ENCODE measurements at places on chromosomes 16 and 17. TPM values are rescaled to one million over a fixed set of nuclear protein-coding genes. Genes with fewer than 3 reads are reported as not detected.

- H3K4me1 ChIP-seq = peaks cover 56% of the 10 kb centered on the region
- no peak overlapping the region for H3K27ac ChIP-seq
- DNase-seq = no peak
Observed at GRCh38 chr17:17910060-17910459, 62.1 kb downstream of the TOM1L2 start.

DNA sequence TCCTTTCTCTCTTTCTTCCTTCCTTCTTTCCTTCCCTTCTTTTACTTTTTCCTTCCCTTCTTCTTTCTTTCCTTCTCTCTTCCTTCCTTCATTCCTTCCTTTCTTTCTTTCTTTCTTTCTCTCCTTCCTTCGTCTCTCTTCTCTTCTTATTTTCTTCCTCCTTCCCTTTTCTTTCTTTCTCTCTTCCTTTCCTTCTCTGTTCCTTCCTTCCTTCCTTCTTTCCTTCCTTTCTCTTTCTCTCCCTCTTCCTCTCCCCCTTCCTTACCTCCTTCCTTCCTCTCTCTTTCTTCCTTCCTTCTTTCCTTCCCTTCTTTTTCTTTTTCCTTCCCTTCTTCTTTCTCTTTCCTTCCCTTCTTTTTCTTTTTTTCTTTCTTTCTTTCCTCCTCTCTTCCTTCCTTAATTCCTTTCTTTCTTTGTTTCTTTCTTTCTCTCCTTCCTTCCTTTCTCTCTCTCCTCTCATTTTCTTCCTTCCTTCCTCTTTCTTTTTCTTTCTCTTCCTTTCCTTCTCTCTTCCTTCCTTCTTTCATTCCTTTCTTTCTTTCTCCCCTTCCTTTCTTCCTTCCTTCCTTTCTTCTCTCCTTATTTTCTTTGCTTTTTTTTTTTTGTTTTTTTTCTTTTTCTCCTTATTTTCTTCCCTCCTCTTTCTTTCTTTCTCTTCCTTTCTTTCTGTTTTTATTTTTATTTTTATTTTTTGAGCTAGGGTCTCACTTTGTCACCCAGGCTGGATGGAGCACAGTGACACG is 22.8 kb downstream of the GPR142 start:
- H3K4me3 ChIP-seq = no peak overlapping the region
- no peak overlapping the region for H3K27ac ChIP-seq
- DNase-seq = no peak
- no peaks in the 10 kb centered on the region for H3K36me3 ChIP-seq
- peaks cover 27% of the 10 kb centered on the region for H3K27me3 ChIP-seq

DNA sequence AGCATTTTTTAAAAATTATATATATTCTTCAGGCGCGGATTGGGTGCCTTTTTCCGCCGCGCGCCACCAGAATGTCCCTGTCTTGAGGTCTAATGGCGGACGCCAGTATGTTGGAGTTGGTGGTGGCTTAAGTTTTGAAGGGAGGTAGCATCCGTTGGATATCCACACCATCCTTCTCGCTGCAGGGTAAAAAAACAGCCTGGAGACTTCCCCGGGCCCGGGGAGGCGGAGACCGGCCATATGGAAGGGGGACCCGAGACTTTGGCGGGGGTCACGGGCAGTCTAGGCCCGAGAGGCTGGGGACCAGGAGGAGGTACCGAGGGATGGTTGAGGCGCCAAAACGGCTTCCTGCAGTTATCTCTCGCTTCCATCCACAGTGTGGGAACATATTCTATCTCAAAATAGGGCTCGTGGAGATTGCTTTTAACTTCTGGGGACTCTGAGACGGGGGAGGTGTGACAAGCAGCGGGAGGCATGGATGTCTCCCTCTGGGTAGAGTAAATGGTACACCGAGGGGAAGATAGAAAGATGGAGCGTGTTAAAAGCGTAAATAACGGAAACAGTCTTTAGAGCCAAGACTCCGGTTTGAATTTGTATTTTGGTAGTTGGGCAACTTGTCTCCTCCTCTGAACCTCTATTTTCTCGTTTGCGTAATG is at the start of gene SF3B3:
SF3B3 (plus strand) TSS at position 74 of the 656 bp plus-strand sequence. CDS start 2,841 bp downstream, outside the sequence.
- peaks cover 46% of the 10 kb centered on the region for H3K4me1 ChIP-seq
- peak; percentile 73 for DNase-seq
- H3K27ac ChIP-seq = peak within 1 kb of the TSS; percentile 93

- H3K4me1 ChIP-seq = no peaks in the 10 kb centered on the region
- peaks cover 41% of the 10 kb centered on the region for H3K27me3 ChIP-seq
- no peaks in the 10 kb centered on the region for H3K36me3 ChIP-seq
- no peak for DNase-seq
- H3K27ac ChIP-seq = no peak overlapping the region
- no peak overlapping the region for H3K4me3 ChIP-seq
Observed at GRCh38 chr16:89026121-89026612, 49.2 kb upstream of the CBFA2T3 start.

Gene SMIM36
- total RNA-seq = not detected

Gene SLC12A3
- total RNA-seq = not detected

DNA sequence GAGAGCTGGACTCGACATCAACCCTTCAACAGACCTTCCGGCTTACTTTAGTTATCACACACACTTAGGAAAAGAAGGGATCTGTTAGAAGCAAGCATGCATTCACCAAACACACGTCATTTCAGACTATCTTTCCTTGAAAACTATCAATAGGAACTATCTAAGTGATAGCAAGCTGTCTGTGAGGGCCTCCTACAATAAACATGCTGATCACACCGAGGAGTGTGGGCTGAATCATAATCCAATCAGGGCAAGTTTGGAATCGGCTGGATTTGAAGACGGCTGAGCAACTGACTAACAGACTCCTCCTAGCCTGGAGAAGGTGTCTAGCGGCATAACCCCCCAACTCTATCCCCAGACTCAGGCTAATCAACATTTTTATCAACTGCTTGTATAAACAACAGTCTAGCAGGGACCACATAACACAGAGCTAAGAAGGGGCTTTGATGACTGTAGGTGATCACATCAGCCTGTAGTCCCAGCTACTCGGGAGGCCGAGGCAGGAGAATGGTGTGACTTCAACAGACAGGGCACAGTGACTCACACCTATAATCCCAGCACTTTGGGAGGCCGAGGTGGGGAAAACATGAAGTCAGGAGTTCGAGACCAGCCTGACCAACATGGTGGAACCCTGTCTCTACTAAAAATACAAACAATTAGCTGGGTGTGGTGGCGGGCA is 14.1 kb downstream of the NXN start:
- peaks cover 8% of the 10 kb centered on the region for H3K4me1 ChIP-seq
- no peaks in the 10 kb centered on the region for H3K27me3 ChIP-seq
- peaks cover 4% of the 10 kb centered on the region for H3K36me3 ChIP-seq
- no peak overlapping the region for H3K27ac ChIP-seq
- H3K4me3 ChIP-seq = no peak overlapping the region

- DNase-seq = no peak
- 0 out of 3 replicates have a peak, but pooled peaks cover 8% of the 10 kb centered on the region for H3K27me3 ChIP-seq
- no peak overlapping the region for H3K4me3 ChIP-seq
- no peaks in the 10 kb centered on the region for H3K36me3 ChIP-seq
- H3K27ac ChIP-seq = no peak overlapping the region
Observed at GRCh38 chr17:51474764-51475163, 214.4 kb downstream of the UTP18 start.

- H3K4me3 ChIP-seq = no peak overlapping the region
- no peaks in the 10 kb centered on the region for H3K27me3 ChIP-seq
- H3K36me3 ChIP-seq = peaks cover 64% of the 10 kb centered on the region
- H3K27ac ChIP-seq = no peak overlapping the region
- H3K4me1 ChIP-seq = peaks cover 37% of the 10 kb centered on the region
Observed at GRCh38 chr16:4679850-4680636, 13.3 kb upstream of the NUDT16L1 start.
